Jurkat, Clone E6-1 (cell line): ENCODE measurements at places on chromosomes 2 and 18.

DNA sequence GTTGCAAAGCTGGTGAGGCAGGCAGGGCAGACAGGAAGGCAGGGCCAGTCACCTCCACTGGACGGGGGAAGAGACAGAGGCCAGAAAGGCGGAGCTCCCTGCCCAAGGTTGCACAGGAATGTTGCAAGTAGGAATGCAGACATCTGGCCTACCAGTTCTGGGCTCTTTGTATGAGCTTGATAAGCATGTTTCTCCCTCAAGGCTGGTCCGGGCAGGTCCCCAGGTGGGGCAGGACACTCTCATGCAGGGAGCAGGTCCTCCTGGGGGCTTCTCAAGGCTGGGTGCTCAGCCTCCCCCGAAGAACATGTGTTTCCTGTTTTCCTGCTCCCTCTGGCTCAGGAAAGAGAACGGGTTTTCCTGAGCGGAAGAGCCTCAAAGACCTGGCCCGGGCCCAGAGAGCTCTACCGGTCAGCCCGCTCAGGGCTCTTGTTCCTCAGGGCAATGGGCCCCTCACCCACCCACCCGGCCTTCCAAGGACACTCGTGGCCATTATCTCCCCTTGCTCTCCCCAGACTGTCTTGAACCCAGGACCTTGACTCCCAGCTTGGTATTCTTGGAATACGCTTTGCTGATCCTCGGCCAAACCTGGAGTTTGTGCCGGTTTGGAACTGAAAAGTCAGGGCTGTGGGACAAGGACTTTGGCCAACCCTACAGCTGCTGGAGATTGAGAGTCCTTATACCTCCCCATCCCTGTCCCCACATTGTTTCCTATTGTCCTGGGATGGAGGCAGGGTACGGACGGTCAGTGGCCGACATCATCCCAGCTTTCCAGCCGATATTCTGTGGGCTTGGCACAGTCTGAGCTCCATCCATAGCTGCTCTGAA, 87.7 kb upstream of the HAAO start:
- DNase-seq = no peak

DNA sequence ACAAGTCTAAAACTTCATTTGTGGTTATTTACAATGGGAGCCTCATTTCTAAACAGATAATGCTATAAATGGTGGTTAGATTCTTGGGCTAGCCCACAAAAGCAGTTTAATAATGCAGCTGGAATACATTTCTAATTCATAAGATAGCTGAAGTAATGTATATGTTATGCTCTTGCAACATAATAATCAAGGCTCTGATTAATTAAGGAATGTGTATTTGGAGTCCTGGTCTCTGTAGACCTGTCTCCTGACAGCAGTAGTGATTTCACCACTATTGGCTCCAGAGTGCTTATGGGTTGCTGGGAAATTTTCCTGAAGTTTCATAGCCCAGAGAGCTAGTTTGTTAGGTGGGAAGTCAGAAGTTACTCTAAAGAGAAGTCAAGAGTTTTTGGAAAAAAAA, 21.3 kb upstream of the CDC42EP3 start:
- no peak for DNase-seq

DNA sequence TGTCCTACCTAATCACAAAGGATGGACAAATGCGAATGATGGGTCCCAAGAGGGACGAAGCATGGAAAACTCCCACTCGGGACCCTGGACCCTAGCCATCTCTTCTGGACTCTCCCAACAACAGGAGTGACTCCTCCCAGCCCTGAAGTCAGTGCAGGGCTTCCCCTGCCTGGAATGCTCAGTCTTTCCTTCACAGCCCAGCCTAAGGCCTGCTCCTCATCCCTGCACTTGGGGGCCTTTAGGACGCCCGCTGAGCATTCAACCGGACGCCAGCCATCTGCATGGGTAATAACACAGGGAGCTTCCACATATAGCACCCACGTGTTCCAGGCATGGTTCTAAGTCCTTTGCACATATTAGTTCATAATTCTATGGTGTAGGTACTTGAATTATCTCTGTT, 237.5 kb downstream of the KLHL29 start:
- no peak for DNase-seq

DNA sequence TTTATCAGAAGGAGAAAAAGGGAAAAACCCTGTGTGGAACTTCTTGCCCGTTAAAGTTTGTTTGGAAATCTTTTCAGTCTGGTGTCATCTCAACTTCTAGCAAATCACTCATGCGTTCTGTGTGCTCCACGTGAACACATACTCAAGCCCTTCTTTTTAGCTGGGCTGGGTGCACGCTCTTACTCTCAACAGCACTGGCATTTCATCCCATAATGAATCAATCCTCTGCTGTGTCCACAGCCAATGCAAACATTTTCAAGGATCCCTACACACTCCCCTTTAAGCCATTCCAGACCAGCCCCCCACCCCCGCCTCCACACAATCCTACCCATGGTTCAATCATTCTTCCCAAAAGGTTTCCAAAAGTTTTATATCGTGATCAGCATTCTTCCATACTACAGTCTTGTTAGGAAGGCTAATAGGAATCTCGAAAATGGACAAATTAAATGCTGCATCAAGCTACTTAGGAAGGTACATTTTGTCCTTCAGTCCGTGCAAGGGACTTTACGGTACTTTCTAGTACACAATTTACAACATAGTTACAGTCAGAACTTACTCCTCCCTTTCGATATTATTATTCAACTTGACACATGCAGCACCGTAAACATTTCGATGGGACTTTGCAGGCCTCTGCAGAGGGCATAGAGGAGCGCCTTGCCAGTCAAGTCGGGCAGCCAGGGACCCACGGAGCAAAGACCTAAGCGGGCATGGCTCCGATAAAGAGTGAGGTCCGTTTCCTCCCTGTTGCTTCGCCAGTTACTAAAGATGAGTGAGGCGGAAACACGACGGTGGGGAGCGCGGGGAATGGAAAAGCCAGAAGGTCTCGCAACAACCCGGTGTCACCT, 1.4 kb downstream of the PTGR3 start:
- no peak for DNase-seq

DNA sequence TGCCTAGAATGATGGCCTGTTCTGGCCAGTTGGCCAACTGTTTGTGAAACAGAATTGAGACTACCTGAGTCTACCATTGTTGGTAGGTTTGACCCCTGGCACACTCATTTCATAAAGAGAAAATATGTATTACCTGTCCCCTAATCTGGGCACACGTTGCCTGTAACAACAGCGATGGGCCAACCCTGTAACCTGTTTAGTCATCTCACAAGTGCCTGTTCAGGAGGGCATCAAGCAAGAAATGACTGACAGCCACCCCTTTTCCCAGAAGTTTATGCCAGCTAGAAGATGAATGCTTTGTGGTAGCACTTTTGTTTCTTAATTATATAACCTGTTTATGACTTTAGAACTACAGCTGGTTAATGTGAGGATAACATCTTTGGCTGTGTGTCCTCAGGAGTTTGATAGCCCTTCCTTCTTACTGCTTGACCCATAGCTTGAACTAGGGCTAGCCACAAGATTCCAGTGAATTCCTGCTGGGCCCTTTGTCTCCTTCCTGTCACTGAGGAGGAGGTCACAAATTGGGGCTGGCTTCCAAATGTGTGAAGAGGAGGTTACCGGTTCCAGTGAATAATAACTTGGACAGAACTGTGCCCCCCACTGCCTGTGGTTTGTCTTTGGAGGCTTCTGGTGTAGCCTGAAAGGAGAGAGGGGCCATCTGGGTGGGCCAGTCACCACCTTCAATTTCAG, 273.9 kb upstream of the EPAS1 start:
- DNase-seq = no peak

GRCh38 chr2:1911811-1912210, 167.5 kb upstream of the PXDN start:
- no peak for DNase-seq

DNA sequence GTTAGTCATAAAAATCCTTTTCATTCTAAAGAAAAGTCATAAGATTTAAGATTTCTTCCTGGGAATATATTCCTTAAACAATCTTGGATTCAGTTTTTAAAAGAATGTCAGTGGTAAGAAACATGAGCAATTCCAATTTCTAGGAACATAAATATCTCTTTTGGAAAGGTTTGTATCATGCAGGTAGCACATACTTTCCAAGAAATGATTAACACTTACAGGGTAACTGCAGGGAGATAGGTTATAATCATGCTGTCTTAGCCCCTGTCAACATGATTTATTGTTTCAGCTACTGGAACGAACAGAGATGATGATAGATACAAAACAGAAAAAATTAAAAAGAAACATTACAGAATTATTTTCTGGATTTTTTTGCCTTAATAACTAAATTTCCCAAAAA, 1537.7 kb downstream of the LRP1B start:
- no peak for DNase-seq

- DNase-seq = no peak
Measured at GRCh38 chr2:191800874-191801273, 46.0 kb downstream of the CAVIN2 start.

GRCh38 chr2:269356-270030, 4.7 kb downstream of the ACP1 start:
- DNase-seq = no peak

DNA sequence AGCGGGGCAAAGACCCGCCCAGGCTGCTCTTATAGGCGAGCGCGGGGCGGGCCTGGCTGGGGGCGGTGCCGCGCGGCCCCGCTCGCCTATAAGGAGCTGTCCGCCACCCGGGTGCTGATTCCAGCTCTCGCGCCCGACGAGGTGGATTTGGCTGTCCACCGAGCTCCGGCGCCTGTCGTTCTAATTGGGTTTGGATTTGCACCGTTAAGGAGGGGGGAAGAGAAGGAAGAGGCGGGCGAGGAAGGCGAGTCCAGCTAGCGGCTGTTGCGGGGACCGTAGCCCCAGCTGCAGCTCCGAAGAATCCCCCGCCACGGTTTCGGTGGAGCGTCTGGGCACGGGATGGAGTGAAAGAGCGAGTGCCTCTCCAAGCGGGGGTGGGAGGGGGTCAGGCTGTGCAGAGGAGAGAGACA, at the start of gene CNTNAP5:
Gene CNTNAP5 (plus strand): TSS at position 117 of the 410 bp plus-strand sequence. CDS start 364 bp downstream, outside the sequence.
- no peak for DNase-seq

DNA sequence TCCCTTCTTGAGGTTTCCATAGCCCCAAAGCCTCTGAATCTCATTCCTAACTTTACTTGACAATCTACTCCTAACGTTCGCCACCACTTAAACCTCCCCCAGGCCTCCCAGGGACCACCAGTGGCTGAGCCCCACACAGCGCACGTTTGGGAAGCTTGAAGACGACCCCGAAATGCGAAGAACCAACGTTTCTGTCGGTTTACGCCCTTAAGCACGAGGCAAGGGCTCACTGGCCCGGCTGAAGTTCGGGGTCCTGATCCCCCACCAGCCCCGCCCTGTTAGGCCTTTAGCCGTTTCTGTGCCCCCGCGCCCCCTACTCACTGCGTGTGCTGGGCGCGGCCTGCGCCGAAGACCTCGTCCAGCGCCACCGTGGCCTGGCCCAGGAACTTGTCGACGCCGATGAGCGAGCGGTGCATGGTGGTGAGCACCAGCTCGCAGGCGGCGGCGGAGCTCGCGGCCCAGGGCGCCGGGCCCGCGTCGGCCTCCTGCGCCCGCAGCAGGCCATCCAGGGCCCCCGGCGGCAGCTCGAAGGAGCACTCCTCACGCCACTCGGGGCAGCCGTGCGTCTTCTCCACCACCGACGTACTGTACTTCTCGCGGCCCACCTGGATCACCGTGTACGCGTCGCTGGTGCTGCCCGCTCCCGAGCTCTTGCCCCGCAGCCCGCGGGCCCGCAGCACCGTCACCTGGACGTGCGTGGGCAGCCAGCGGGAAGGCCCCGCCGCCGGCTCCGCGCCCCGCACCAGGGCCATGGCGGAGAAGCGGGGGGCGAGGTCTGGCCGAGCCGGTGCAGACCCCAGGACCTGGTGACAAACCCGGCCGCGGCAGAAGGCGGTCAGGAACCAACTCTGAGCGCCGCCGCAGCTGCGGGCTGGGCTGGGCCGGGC, 479 bp downstream of the RAB11FIP5 start:
- DNase-seq = no peak

DNA sequence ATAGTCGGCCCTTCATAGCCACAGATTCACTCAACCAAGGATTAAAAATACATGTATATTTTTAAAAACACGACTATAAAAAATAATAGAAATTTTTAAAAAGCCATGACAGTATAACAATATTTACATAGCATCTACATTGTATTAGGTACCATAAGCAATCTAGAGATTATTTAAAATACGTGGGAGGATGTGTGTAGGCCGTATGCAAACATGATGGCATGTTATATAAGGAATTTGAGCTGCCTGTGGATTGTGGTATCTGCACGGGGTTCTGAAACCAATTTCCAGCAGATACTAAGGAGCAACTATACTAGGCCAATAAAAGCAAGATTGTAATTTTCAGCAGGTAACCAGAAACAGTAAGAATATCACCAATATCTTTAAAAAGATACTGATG, 5.9 kb downstream of the ORC4 start:
- no peak for DNase-seq

DNA sequence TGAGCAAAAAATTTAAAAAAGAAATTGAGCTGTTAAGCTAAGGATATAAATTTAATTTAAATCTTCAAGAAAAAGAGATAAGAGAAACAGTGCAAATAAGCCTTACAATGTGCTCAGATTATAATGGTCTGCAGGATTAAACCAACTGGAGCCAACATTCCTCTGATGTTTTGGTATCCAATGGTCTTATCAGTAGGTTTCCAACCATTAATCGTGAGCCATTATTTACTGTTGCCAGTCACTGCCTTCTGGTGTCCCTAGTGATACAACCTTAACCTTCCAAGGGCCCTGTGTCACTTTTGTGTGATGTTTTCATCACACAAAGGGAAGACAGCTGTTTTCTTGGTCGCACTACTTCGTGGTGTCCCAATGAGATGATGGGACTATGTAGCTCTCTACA, 134.5 kb upstream of the CTAGE1 start:
- DNase-seq = no peak

DNA sequence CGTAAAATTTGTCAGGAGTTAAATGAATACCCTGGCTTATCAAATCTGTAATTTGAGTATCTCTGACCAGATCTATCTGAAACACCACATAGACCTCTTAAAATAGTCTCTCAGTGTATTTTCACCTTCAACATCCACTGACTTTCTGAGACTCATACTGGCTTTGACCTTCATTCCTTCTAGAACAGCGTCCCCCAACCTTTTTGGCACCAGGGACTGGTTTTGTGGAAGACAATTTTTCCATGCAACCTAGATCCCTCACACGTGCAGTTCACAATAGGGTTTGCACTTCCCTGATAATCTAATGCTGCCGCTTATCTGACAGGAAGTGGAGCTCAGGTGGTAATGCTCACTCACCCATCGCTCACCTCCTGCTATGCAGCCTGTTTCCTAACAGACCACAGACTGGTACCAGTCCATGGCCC, 3.2 kb downstream of the NBAS start:
- DNase-seq = peak; percentile 46

GRCh38 chr2:225765820-225766219, 366.3 kb downstream of the NYAP2 start:
- DNase-seq = no peak

DNA sequence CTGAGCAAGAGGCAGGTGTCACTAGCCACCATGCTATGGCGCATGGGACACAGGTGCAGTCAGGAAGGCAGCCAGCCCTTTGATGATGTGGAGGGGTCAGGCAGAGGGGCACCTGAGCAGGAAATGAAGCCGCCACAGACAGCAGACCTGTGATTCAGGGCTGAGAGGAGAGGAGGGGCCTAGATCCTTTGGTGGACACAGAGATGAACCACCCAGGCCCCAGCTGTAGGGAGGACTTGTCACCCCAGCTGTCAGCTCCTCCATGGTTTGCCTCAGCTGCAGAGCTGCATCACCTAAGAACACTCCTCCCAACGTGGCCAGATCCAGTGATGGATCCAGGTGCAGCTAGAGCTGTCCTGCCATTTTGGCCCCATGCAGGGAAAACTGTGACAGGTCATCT, 11.6 kb downstream of the ASB18 start:
- DNase-seq = no peak
